ENCODE measurements at places on chromosomes 3 and 15. TPM values are rescaled to one million over a fixed set of nuclear protein-coding genes. Genes with fewer than 3 reads are reported as not detected.

DNA sequence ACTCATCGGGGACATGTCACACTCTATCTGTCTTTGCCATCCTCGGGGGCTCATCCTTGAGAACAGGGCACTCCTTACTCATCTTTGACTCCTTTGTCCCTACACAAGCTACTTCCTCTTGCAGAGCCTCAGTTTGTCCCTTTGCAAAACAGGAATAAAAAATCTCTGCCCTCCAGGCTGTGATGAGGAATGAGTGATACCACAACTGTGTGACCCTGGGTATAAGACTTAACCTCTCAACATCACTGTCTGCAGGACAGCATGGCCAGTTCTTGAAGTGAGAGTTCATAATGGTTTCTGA, 48.5 kb downstream of the IQSEC1 start:
- H3K4me1 ChIP-seq: peaks cover 12% of the 10 kb centered on the region
- DNase-seq: no peak
- no peak overlapping the region for H3K4me3 ChIP-seq
- no peaks in the 10 kb centered on the region for H3K36me3 ChIP-seq
- no peaks in the 10 kb centered on the region for H3K27me3 ChIP-seq

DNA sequence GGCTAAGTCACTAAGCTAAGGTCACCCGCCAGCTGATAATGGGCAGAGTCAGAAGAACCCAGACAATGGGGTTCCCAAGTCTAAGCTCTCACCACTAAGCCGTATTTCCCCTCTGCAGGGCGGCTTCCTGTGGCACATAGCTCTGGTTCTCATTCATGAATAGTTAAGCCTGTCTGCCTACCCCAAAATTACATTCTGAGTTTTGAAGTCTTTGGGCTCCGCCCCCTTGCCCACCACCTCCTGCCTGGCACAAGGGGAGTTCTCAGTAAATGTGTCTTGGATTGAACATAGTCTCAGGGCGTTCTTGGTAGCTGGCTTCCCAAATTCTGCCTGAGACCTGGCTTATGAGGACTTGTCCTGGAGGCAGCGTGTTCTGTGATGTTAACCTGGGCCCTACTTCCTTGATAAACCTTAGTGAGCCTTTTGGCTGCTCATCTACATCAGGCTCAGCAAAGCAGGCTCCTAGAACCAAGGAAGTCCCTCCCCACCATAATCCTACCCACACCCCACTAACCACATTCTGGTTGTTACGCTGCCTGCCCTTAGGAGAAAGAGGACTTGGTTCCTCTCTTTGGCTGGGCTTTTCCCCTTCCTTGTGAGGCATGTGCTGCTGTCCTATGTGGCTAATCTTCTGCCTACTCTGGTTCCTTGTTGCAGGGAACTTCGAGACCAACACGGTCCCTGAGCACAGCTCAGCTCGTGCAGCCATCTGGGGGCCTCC, 54.9 kb downstream of the STARD5 start:
- H3K27me3 ChIP-seq: no peaks in the 10 kb centered on the region
- no peaks in the 10 kb centered on the region for H3K36me3 ChIP-seq
- no peak overlapping the region for H3K4me3 ChIP-seq
- no peaks in the 10 kb centered on the region for H3K4me1 ChIP-seq
- no peak for DNase-seq

DNA sequence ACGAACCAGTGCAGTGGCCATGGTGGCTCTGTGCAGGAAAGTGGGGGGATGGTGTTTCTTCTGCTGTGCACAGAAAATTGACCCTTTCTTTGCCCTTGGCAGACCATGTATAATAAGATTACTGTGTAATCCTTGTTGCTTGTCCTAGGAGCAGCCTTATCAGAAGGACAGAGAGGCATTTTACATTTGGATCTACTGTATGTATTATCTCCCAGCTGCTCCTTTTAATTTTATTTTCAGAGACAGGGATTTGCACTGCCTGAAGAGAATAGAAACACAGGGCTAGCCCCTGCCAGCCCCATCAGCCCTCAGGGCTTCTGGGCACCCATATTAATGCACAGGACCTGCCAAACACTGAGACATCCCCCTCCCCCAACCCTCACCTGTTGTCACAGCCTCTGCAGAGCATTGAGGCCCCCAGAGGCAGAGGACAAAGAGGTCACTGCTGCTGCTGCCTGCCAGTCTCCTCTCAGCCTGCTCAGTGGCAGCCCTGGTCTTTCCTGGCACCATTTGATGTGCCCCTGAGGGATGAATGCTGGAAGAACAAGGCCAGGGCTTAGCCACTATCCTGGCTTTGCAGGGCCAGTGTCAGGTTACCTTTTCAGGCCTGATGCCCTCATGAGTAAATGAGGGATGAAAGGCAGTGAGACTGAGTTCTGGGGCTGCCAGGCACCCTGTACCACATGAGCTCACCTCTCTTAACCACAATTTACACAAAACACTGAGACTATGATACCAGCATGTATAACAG, 533.4 kb downstream of the NTRK3 start:
- no peaks in the 10 kb centered on the region for H3K4me1 ChIP-seq
- H3K4me3 ChIP-seq: no peak overlapping the region
- no peak for DNase-seq
- H3K27ac ChIP-seq: no peak overlapping the region
- no peaks in the 10 kb centered on the region for H3K36me3 ChIP-seq
- no peaks in the 10 kb centered on the region for H3K27me3 ChIP-seq

MITF gene
- total RNA-seq: 65.3 TPM

ZIC1 gene
- not detected for total RNA-seq

DNA sequence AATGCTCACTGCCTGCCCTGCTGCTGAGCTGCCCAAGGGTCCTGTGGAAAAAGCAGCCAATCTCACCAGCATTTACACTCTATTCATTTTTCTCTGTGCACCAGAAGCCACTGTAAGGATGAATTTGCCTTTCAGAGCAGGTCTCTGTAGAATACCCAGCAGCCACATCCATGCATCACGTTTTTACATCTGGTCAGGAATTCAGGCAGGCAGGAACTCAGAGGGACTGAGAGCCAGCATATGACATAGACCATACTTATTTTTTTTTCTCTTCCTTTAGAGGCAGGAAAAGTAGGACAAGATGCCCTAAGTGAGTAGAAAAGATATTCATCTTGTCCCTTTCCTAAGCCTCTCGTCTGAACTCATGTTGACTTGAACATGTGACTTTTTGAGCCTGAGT, 292.7 kb downstream of the EPHB1 start:
- H3K4me3 ChIP-seq: no peak overlapping the region
- no peaks in the 10 kb centered on the region for H3K27me3 ChIP-seq
- H3K36me3 ChIP-seq: no peaks in the 10 kb centered on the region
- no peak for DNase-seq
- no peaks in the 10 kb centered on the region for H3K4me1 ChIP-seq

DNA sequence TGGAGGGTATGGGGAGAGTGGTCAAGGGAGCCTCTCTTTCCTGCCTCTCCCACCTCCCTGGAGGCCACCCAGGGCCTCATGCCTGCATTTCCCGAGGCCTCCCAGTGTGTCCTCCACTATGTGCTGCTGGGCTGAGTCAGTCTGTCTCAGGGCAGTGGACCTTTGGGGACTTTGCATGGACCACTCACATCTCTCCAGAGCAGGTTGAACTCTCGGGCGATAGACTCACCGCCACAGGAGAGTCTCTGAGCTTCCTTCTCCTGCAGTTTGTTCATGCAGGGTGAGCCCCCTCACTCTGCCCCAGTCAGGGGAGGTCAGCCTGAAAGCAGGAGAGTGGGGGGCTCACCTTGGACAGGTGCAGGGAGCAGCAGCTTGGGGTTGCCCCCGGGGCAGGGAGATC, 60.5 kb upstream of the SEC22A start:
- no peak overlapping the region for H3K27ac ChIP-seq
- H3K4me1 ChIP-seq: no peaks in the 10 kb centered on the region

MAP6D1 gene
- total RNA-seq: 1.9 TPM

MNS1 gene
- not detected for total RNA-seq

- H3K36me3 ChIP-seq: no peaks in the 10 kb centered on the region
- no peak for DNase-seq
- H3K27ac ChIP-seq: peak overlapping the region; percentile 79
- no peaks in the 10 kb centered on the region for H3K27me3 ChIP-seq
- peak overlapping the region; percentile 50 for H3K4me3 ChIP-seq
Observed at GRCh38 chr3:47476644-47477199, 981 bp upstream of the SCAP start.

DNA sequence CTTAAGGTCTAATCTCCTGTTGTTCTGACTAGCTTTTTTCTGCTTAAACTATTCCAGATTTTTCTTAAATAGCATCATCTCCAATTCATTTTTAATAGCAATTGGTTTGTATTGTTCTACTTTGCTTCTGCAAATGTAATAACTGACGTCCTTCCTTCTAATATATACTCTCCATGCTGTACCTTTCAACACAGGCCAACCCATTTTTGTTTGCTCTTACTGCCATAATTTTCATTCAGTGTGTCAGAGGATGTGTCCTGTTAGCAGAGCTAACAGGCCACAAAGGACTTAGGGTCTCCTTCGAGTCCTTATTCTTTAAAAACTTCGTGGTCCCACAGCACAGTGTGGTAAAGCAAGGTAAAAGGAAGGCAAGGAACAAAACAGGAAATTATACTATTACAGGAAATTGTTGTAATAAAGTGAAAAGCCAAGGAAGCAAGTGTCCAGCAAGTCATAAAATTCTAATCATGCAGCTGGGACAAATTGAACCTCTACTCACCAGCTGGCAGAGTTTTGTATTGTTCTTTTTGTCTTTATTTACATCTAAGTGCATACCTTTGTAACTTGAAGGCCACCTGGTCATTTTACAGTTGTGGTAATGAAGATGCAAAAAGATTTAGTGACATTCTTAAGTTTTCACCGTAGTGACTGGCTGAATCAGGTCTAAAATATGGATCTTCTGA, 64.9 kb upstream of the ZBTB20 start:
- H3K27me3 ChIP-seq: no peaks in the 10 kb centered on the region
- H3K36me3 ChIP-seq: no peaks in the 10 kb centered on the region
- no peaks in the 10 kb centered on the region for H3K4me1 ChIP-seq
- H3K27ac ChIP-seq: no peak overlapping the region
- no peak overlapping the region for H3K4me3 ChIP-seq
- DNase-seq: no peak

ZNF654 gene
- 16.1 TPM for total RNA-seq

DNA sequence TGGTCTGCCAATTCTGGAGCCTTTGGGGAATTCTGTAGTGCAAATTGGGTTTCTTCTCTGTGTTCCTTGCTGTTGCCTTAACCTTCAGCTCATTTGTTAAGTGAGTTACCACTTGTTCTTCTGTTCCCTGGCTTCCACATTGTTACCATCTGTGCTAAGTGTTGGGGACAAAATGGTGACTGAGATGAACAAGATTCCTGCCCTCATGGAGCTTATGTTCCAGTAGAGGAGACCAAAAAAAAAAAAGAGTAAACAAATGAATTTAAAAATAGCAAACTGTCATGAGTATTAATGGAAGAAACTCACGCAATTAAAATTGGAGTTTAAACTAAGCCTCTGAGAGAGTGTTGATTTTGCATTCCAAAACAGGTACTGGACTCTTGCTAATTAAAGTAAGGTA, 49.4 kb upstream of the ATP2C1 start:
- DNase-seq: no peak
- no peak overlapping the region for H3K4me3 ChIP-seq
- H3K36me3 ChIP-seq: no peaks in the 10 kb centered on the region

GRCh38 chr15:52066842-52067544, 45.6 kb downstream of the BCL2L10 start:
- H3K4me1 ChIP-seq: no peaks in the 10 kb centered on the region
- H3K36me3 ChIP-seq: no peaks in the 10 kb centered on the region
- no peak for DNase-seq
- H3K4me3 ChIP-seq: no peak overlapping the region
- no peak overlapping the region for H3K27ac ChIP-seq

DNA sequence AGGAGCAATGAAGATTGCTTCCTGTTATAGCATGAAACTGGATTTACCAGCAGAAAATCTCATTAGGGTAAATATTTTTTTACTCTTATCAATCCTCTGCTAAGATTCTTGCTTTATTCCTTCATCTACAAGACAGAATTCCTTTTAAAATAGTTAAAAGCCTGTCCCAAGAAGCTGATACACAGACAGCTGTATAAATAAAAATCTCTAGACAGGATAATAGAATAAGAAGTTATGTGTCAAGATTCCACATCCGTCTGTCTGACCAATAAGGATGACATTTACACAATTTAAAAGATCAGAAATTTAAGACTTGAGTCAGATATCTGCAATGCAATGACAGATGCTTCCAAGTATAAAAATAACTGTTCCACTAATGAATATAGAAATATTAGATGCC, 57.6 kb downstream of the SSR3 start:
- no peak for DNase-seq
- no peak overlapping the region for H3K27ac ChIP-seq
- H3K4me1 ChIP-seq: no peaks in the 10 kb centered on the region

GRCh38 chr15:90106522-90107117, 4.4 kb upstream of the IDH2 start:
- no peak overlapping the region for H3K4me3 ChIP-seq
- no peaks in the 10 kb centered on the region for H3K4me1 ChIP-seq
- no peaks in the 10 kb centered on the region for H3K36me3 ChIP-seq

DNA sequence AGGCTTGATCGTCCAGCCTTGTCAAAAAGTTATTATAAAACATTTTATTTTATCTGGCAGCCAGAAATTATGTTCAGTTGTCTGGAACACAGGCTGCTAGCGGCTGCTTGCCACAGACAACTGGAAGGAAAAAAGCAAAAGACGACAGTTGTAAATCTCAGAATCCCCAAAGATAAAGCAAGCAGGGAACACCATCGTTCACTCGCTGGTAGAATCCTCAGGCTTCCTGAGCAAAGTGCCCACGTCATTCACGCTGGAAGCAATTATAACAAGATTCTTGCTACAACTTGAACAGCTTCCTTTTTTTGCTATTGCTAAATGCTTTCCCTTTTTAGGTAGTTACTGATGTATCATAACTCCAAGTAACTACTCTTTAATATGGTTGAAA, 33.6 kb downstream of the ADAMTS17 start:
- H3K36me3 ChIP-seq: no peaks in the 10 kb centered on the region
- DNase-seq: peak; percentile 67
- H3K27me3 ChIP-seq: no peaks in the 10 kb centered on the region
- peak overlapping the region; percentile 16 for H3K4me3 ChIP-seq

IGSF10 gene
- 5.3 TPM for total RNA-seq

CPNE9 gene
- not detected for total RNA-seq

DNA sequence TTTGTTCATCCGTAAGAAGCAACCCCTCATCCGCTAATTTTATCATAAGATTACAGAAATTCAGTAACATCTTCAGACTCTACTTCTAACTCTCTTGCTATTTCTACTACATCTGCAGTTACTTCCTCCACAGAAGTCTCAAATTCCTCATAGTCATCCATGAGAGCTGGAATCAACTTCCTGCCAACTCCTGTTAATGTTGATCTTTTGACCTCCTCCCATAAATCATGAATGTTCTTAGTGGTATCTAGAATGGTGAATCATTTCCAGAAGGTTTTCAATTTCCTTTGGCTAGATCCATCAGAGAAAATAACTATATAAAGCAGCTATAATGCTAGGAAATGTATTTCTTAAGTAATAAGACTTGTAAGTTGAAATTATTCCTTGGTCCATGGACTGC, 115.1 kb downstream of the TAFA4 start:
- no peaks in the 10 kb centered on the region for H3K4me1 ChIP-seq
- H3K36me3 ChIP-seq: no peaks in the 10 kb centered on the region
- H3K27ac ChIP-seq: no peak overlapping the region
- no peak for DNase-seq

RTP1 gene
- not detected for total RNA-seq

Measured in uterus (tissue), 4 donors.